ENCODE measurements at places on chromosomes 6 and 20.

GRCh38 chr6:90369651-90370050 is 73.0 kb upstream of the BACH2 start:
- DNase-seq, result no peak

DNA sequence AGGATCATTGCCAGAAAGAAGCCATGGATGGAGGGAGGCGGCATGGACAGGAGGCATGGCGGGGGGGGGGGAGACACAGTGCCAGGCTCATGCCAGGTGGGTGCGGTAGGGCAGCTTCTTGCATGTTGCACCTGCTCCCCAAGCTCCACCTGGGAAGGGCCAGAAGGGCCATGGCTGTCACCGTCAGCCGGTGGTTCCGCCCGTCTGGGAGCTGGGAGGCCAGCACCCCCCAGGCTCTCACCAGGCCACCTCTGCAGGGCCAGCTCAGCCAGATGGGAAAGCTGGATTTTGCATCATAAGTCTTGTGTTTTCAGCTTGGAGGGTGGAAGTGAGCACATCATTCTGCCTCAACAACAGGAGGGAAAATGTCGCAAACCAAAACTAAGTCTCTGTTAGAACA is 404.7 kb downstream of the TAF4 start:
- no peak for DNase-seq

- no peak for DNase-seq
These were observed 19.2 kb upstream of the BPIFB1 start for GRCh38 chr20:33263784-33264183.

- DNase-seq, result no peak
These were observed 170.7 kb downstream of the ERMARD start for GRCh38 chr6:169921853-169922824.

- DNase-seq, result no peak
These were observed 723.2 kb downstream of the EPM2A start for GRCh38 chr6:145012039-145012662.

- no peak for DNase-seq
These were observed 54.8 kb downstream of the WDR27 start for GRCh38 chr6:169646906-169647567.

DNA sequence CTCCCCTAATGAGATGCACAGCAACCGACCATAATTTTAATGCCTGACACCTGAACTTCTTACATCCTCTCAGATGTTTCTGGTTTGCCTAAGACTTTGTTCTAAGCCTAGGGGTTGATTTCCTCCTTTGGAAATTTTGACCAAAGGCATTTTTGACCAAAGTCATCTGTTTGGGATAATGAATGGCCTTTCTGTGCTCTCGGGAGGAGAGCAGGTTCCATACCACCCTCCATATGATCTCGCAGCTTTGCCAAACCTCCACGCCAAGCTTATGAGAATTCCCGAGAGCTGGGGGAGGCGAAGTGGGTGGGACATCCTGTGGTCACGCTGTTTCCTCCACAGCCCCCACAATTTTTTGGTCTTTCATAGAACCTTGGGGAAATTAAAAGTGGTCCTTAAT is 91.7 kb downstream of the SCML4 start:
- no peak for DNase-seq

All from activated CD4-positive, CD25-positive, alpha-beta regulatory T cell treated with anti-CD3 and anti-CD28 coated beads, Interleukin-2, amount 50 U/mL, for 16 hours (primary cell).